ENCODE measurements at places on chromosomes 7 and 10.

DNA sequence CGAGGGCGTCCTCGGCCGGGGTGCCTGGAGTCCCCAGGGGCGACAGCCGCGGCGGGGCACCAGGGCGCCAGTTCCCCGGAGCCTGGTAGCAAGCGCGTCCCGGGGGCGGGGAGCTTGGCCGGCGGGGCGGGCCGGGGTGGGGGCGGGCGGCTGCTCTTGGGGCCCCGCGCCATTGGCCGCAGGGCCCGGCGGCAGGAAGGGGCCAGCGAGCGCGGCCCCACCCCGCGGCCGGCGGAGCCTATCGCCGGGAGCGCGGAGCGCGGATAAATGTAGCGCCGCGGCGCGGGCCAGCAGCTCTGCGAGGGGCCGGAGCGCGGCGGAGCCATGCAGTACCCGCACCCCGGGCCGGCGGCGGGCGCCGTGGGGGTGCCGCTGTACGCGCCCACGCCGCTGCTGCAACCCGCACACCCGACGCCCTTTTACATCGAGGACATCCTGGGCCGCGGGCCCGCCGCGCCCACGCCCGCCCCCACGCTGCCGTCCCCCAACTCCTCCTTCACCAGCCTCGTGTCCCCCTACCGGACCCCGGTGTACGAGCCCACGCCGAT lies at the start of gene HHEX:
HHEX (plus strand) TSS at position 293 of the 548 bp plus-strand sequence; CDS start at position 325, 32 bp downstream.
- DNase-seq = peak; percentile 48

- no peak for DNase-seq
Observed at GRCh38 chr10:28805390-28805789, 128.1 kb downstream of the BAMBI start.

GRCh38 chr7:101969997-101970585 lies 152.7 kb downstream of the CUX1 start:
- DNase-seq = no peak

DNA sequence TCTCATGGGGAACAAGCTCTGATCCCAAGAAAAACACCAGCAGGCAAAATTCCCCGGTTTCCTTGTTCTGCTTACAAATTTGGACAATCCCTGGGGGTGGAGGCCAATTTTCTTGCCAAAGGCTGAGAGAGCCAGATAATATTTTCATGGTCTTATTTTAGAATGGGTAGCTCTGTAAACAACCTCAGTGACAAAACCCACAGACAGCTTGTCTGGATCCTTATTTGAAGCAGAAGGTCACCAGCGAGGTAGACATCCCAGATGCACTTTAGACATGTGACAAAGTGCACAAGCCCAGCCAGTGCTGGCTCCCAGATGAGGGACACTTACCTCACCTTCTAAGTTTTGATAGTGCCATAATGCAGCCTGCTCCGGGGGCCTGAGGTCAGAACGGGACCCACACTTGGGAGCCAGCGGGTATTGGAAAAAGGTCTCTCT lies 102.6 kb upstream of the DDC start:
- DNase-seq = no peak

DNA sequence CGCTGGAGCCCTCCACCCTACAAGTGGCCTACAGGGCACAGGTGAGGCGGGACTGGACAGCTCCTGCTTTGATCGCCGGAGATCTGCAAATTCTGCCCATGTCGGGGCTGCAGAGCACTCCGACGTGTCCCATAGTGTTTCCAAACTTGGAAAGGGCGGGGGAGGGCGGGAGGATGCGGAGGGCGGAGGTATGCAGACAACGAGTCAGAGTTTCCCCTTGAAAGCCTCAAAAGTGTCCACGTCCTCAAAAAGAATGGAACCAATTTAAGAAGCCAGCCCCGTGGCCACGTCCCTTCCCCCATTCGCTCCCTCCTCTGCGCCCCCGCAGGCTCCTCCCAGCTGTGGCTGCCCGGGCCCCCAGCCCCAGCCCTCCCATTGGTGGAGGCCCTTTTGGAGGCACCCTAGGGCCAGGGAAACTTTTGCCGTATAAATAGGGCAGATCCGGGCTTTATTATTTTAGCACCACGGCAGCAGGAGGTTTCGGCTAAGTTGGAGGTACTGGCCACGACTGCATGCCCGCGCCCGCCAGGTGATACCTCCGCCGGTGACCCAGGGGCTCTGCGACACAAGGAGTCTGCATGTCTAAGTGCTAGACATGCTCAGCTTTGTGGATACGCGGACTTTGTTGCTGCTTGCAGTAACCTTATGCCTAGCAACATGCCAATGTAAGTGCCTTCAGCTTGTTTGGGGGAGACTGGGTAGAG lies at the start of gene COL1A2:
COL1A2 (plus strand) TSS at position 459 of the 704 bp plus-strand sequence; CDS start at position 596, 137 bp downstream.
- DNase-seq = no peak

DNA sequence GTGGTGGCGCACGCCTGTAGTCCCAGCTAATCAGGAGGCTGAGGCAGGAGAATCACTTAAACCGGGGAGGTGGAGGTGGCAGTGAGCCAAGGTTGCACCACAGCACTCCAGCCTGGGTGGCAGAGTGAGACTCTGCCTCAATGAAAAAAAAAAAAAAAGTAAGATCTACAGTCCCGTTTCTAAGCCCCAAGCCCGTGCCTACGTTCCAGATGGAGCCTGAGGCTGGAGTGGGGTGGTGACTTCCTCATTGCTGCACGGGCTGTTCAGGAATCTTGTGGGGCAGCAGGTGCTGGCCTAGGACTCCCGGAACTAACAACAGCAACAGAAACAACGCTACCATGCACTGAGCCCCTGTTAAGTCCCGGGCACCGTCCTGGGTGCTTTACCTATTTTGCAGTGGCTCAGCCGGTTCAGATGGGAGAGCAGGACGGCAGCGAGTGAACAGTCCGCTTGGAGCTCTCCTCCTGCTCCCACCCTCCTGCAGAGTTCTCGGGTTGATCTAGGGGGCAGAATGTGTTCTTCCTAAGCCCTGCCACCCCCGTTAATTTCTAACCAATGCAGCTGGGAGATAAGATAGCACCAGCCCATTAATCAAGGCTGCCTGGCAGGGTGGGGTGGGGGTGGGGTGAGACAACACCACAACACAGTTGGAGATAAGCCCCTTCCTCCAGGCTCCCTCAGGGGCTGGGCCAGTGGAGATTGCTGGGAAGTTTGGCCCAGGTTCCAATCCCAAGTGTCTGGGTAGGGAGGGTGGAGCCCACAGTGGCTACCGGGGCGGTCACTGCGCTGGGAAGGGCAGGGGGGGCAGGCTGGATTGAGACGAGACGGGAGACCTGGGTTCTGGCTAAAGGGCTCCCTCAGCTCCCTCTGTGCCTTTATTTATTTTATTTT lies 17.0 kb upstream of the SFRP5 start:
- DNase-seq = no peak

DNA sequence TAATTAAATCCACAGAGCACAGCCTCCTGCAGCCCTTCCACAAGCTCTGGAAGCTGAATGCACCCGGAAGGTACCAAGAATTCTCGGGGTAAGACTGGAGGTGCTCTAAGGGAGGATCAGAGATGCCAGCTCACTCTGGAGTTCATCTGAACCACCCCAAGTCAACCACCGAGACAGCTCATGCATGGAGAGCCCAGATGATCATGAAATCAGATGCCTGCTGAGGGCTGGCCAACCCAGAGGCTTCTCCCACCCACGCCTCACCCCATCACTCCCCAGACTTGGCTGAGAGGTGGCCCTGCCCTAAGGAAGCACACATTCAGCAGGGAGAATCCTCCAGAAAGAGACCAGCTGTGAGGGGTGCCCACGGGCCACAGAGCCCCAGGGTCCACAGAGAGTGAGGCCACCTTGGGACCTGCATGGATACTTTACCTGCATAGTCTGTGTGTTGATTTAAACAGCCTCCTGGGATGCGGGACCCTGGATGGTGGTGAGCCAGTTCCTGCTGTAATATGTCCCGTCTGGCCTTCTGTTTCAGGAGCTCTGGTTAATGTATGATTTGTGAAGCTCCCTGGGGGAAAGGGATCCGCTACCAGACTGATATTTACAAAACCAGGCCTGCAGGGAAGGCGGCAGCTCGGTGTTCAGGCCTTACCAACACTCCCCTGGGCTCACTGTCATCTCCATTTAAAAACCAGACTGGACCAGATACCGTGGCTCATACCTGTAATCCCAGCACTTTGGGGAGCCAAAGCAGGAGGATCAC lies 64.9 kb downstream of the INSIG1 start:
- no peak for DNase-seq

DNA sequence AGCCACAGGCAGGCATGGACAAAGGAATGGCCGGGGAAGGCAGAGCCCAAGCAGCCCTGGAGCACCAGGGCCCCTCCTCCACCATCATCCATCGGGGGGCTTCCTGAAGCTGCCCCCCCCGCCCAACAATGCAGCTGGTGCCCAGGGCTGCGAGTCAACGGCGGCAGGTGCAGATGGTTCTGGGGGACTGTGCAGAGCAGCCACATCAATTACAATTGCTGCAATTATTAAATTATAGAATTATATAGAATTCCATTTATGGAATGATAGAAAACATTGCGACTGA lies 28.3 kb downstream of the EBF3 start:
- DNase-seq = no peak

DNA sequence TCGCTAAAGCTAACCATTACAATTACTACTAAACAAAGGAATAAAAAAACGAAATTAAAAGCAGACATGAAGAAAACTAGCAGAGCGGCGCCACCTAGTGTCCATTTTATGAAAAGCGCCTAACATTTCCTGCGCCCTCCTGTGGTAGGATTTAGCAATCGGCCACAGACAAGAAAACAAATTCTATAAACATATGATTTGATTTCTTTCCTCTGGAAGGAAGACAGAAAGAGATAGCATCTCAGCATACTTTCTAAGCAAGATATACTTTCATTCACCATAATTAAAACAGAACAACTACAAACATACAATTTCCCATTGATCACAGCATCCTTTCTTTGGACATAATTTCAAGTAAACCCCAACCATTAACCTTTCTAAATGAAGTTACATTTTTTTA lies 337.7 kb upstream of the NPVF start:
- peak; percentile 75 for DNase-seq

- no peak for DNase-seq
Observed at GRCh38 chr10:97058521-97058920, 127.2 kb downstream of the SLIT1 start.
